Activated gamma-delta T cell treated with Interleukin-2 at 50 U/mL for 16 hours (primary cell): ENCODE measurements at places on chromosomes 7 and 10.
A peak's percentile ranks its signal among the peaks of the same experiment; 100 is the strongest.

GRCh38 chr7:50119815-50120637 lies 27.0 kb upstream of the ZPBP start:
- peak; percentile 8 for DNase-seq

GRCh38 chr10:4848356-4849041 lies 22.5 kb downstream of the AKR1E2 start:
- DNase-seq = no peak

- DNase-seq = no peak
Observed at GRCh38 chr7:69640925-69641594, 42.8 kb downstream of the AUTS2 start.

DNA sequence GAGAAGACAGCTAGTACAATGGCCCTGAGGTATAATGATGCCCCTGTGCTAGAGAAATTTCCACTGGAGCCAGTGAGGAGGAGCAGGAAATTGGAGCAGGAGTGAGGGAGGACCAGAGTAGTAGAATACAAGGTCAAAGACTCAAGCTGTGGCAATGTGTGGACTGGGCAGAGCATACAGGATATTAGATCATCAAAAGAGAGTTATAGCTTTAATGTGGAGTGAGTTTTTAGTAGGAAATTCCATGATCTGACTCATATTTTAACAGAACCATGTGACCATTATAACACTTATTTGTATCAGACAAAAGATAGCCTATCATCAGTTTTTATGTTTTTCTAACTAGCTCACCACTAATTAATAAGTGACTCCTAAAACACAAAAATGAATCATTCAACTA lies 154.1 kb downstream of the DGKB start:
- no peak for DNase-seq

DNA sequence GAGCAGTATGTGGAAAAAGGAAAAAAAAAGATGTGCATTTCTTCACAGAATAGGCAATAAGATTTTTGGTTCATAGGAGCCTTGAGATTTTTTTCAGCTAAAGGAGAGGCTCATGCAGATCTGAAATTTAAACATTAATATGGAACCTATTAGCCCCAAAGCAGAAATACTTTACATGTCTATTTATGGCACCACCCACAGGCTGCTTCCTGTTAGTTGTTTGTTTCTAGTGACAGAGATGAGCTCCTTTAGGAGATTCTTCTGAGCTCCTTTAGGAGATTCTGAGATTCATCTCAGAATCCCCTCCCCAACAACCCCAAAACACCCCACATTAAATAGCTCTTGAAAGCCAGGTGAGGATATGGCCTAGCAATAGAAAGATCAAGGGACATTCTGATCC lies 27.9 kb upstream of the HPS1 start:
- no peak for DNase-seq

DNA sequence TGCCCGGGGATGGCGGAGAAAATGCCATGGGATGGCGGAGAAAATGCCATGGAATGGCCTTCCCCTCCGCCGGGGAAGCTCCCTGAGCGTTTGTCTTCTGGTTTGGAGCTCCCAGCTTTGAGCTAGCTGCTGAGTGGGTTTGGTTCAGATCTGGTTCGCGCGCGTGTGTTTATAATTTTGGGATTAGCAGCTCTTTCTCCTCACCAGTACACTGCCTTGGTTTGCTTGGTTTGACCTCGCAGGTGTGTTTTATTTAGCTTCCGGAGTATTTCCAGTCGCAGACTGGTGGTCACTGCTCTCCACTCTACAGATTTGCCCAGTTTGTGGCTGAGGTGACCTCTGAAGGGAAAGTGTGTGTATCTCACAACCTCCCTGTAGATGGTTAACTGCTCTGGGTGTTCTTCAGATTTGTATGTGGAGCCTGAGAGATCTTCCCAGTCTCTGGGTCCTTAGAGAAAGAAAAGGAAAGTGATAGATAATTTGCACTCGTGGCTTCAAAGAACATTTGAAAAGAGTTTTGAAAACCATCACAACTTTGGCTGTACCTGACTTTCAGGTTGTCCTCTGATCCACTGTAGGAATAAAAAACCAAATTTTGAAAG lies 597 bp downstream of the ZNF277 start:
- no peak for DNase-seq

GRCh38 chr7:77308792-77309191 lies 107.4 kb downstream of the GSAP start:
- no peak for DNase-seq

DNA sequence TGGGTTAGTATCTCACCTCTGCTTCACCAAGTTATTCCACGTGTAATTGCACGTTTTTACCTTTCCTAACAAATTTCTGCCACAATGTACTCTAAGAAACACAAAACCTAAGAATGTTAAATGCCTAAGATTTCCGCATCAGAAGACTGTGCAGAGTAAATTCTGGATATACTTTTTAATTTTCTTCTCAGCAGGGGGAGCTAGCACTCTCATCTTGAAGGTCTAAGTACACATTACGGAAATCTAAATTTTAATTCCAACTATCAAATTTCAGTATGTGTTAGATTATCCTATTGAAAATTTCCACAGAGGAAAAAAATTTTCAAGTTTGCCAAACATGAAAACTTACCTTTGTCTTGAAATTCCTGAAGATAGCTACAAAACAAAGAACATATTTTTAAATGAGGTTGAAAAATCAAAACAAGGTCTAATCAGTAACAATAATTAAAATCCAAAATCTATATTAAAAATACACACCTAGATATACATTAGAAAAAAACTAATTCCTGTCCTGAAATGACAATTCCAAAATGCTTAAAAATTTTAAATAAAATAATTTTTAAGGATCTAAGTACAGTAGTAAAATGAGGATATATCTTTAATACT lies 10.5 kb downstream of the SKAP2 start:
- no peak for DNase-seq

- DNase-seq = no peak
Observed at GRCh38 chr10:49768731-49769130, 6.6 kb upstream of the OGDHL start.

DNA sequence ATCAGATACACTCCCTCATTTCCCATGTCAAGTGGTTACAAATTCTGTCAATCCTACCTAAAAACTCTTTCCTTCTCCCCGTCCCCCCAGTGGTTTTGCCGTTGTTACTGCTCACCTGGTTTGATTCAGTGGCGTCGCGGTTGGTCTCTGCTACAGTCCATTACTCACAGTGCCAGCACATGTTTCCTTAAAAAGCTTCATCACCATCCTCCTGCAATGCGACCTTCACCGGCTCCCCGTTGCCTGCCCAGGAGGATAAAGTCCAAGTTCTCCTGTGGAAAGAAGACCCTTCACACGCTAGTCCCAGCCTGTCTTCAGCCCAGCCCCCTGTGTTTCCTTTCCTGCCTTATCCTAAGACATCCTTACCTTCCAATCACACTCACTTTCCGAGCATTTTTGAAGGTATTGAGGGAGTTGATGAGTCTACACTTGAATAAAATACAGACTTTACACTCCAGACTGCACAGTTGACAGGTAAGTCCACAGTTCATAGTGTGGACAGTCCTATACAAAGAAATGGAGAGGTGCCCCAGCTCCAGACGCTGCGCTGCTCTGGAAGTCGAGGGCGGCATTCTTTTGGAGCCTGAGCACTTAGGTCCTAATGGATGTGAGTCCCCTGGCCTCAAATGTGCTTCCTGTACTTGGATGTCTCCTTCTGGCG lies 3.4 kb upstream of the LARP4B start:
- no peak for DNase-seq

DNA sequence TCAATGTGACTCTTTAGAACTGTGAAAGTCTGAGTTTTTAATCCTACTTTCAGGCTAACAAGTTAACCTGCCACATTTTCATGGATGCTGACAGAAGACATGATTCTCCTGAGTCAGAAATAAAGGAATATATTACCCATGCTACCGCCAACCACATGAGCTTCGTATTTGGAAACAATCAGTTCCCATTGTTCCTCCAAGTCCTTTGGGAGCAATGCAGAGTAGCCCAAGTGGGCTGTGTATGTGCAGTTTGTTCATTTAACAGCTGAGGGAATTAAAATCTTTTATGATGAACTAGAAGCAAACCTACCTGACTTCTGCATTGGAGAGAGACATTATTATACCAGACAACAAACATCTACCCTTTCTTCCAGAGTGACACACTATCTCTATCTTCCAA lies 169.3 kb upstream of the BET1 start:
- DNase-seq = no peak

GRCh38 chr7:105857009-105857952 lies 19.1 kb downstream of the ATXN7L1 start:
- no peak for DNase-seq

DNA sequence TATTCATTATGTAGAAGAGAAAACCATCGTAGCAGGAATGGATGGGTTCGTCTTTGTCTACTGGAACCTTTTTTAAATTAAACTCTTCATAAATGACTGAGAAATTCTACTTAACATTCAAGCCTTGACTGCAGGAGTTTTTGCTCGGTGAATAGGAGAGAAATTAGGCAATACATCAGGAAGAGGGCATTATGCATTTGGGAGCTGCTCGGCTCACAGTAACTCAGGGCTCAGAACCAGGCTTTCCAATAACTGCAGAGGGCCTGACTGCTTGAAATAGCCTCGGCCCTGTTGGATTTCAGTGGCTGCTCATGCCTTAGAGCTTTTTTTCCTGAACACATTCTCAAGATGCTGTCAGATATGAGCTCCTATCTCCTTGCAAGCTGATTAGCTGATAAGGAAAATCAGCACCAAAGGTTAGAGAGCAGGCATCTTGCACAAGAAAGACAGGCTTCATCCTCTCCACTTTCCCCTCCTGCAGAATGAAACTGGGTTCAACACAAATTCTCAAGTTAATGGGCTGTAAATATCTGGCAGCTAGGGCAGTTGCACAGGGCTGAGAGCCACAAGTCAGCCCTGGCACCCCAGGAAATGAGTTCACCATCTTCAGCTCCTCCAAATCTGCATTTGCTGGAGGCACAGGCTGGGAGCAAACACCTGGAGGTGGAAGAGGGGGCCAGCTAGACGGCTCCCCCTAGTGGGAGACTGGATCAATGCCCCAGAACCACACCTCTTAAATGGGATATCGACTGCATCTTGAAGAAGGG lies 24.3 kb downstream of the TECTB start:
- no peak for DNase-seq
